ENCODE measurements at places on chromosomes 3 and 15.

GRCh38 chr3:114411811-114412803, 118.3 kb downstream of the TIGIT start:
- DNase-seq: peak; percentile 87
- no peaks in the 10 kb centered on the region for H3K36me3 ChIP-seq
- H3K27ac ChIP-seq: 0 out of 2 replicates have a peak overlapping the region, but pooled peaks have one; percentile 32
- no peak overlapping the region for H3K4me3 ChIP-seq
- no peaks in the 10 kb centered on the region for H3K27me3 ChIP-seq
- peaks cover 16% of the 10 kb centered on the region for H3K4me1 ChIP-seq

DNA sequence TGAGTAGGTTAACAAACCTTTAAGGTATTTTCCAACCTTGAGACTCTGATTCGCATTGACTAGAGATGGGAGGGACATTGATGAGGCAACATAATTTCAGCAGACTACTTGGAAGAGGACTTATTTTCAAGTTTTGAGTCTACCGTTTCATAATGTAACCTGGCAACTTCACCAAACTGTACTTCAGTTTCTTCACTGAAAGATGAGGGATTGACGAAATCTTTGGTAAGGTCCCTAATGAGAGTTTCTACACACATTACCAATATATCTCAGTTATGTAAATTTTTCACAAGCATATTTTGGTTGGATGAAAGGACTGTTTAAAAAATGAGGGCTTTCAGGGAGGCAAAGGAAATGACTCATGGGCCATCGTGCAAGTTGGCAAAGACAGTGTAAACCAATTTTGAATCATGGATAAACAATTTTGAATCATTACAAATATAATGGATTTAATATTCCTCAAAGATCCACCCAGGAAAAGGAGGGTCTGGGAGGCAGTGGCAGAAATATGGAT, 28.7 kb upstream of the SEMA6D start:
- no peaks in the 10 kb centered on the region for H3K36me3 ChIP-seq
- peak; percentile 83 for DNase-seq
- H3K27ac ChIP-seq: no peak overlapping the region
- H3K4me3 ChIP-seq: no peak overlapping the region
- H3K27me3 ChIP-seq: no peaks in the 10 kb centered on the region

- H3K4me1 ChIP-seq: no peaks in the 10 kb centered on the region
- no peak overlapping the region for H3K4me3 ChIP-seq
- H3K27me3 ChIP-seq: no peaks in the 10 kb centered on the region
- H3K36me3 ChIP-seq: no peaks in the 10 kb centered on the region
These were observed 30.4 kb downstream of the EIF1B start for GRCh38 chr3:40339871-40340270.

- no peak overlapping the region for H3K27ac ChIP-seq
- H3K4me1 ChIP-seq: no peaks in the 10 kb centered on the region
- DNase-seq: no peak
- H3K4me3 ChIP-seq: no peak overlapping the region
- H3K27me3 ChIP-seq: peaks cover 66% of the 10 kb centered on the region
- H3K36me3 ChIP-seq: no peaks in the 10 kb centered on the region
These were observed 66.3 kb upstream of the POLG start for GRCh38 chr15:89400782-89401545.

DNA sequence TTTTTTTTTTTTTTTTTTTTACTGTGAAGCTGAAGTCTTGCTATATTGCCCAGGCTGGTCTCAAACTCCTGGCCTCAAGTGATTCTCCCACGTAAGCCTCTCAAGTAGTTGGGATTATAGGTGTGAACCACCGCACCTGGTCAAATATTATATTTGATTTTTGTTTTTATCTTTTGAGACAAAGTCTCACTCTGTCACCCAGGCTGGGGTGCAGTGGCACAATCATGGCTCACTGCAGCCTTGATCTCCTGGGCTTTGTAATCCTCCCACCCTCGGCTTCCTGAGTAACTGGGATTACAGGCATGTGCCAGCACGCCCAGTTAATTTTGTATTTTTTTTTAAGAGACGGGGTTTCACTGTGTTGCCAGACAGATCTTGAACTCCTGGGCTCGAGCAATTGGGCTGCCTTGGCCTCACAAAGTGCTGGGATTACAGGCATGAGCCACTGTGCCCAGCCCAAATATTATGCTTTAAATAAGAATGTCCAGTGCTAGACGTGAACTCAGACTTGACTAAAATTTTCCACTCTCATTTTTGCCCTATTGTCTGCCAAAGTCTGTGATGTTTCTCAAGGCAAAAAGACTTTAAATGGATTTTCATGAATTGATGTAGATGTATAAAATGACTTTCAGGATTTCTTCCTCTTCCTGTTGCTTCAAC, 33.4 kb upstream of the CRBN start:
- H3K4me1 ChIP-seq: no peaks in the 10 kb centered on the region
- no peaks in the 10 kb centered on the region for H3K27me3 ChIP-seq
- H3K36me3 ChIP-seq: no peaks in the 10 kb centered on the region
- H3K27ac ChIP-seq: no peak overlapping the region

DNA sequence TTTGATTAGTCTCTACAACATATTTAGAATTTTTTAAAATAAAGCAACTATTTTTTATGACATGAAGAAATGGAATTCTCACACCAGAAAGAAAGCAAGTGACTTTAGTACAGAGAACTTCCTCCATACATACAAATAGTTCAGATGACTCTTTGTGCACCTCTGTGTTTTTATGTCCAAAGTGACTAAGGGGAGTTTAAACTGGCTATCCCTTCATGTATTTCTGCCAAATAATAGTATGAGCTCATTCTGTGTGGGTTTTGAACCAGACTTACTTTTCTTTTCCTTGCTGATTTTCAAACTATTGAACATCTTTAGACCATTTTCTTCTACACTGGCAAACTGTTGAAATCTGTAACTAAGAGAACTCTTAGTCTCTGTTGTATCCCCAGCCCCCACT, 196.3 kb downstream of the EPHA3 start:
- no peaks in the 10 kb centered on the region for H3K27me3 ChIP-seq
- H3K36me3 ChIP-seq: no peaks in the 10 kb centered on the region
- H3K4me1 ChIP-seq: no peaks in the 10 kb centered on the region
- DNase-seq: peak; percentile 44

- DNase-seq: peak; percentile 81
- H3K4me3 ChIP-seq: no peak overlapping the region
- H3K36me3 ChIP-seq: no peaks in the 10 kb centered on the region
- no peaks in the 10 kb centered on the region for H3K4me1 ChIP-seq
- H3K27me3 ChIP-seq: no peaks in the 10 kb centered on the region
These were observed 4.0 kb downstream of the DIPK2A start for GRCh38 chr3:143975554-143976152.

DNA sequence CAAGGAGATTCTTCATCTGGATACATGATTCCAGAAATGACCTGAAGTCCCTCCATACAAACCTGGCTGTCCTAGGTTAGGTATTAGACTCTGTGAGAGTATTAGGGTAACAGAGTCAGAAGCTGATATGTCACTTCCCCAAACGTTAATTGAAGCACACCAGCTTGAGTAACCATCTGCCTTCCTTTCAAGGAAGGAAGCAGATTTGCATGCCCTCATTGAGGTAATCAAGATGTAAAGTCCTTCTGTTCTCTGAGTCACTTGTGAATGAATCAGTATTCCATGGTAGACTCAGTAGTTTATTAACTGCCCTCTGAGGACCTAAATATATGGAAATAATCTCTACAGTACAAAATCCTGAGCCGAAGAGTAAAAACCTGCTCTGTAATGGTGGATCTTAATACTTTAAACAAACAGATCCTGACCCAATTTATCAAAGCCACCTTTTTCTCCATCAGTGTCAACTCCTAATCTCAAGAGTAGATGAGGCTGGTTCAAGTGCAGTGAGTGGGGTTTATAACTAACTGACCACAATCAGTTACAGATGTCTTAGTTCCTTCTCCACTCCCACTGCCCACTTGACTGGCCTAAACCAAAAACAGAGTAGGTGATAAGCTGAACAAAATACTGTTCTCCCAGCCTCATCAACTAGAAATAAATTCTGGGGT, 246.2 kb upstream of the CHRM5 start:
- no peaks in the 10 kb centered on the region for H3K4me1 ChIP-seq
- no peak overlapping the region for H3K27ac ChIP-seq
- no peak overlapping the region for H3K4me3 ChIP-seq
- no peaks in the 10 kb centered on the region for H3K27me3 ChIP-seq

GRCh38 chr3:177435301-177435700, 238.0 kb upstream of the TBL1XR1 start:
- H3K4me3 ChIP-seq: no peak overlapping the region
- H3K27ac ChIP-seq: no peak overlapping the region
- no peak for DNase-seq
- no peaks in the 10 kb centered on the region for H3K36me3 ChIP-seq
- H3K27me3 ChIP-seq: no peaks in the 10 kb centered on the region
- peaks cover 6% of the 10 kb centered on the region for H3K4me1 ChIP-seq

GRCh38 chr3:161927131-161927530, 430.5 kb downstream of the OTOL1 start:
- H3K4me1 ChIP-seq: no peaks in the 10 kb centered on the region
- no peak overlapping the region for H3K27ac ChIP-seq
- no peaks in the 10 kb centered on the region for H3K36me3 ChIP-seq

- no peaks in the 10 kb centered on the region for H3K36me3 ChIP-seq
- DNase-seq: no peak
- peaks cover 6% of the 10 kb centered on the region for H3K4me1 ChIP-seq
- H3K4me3 ChIP-seq: no peak overlapping the region
These were observed 22.9 kb upstream of the HRH1 start for GRCh38 chr3:11131371-11131770.

GRCh38 chr3:143307613-143308183, 188.1 kb downstream of the CHST2 start:
- H3K27ac ChIP-seq: no peak overlapping the region
- peak; percentile 76 for DNase-seq
- no peaks in the 10 kb centered on the region for H3K27me3 ChIP-seq
- H3K36me3 ChIP-seq: no peaks in the 10 kb centered on the region
- H3K4me3 ChIP-seq: no peak overlapping the region
- H3K4me1 ChIP-seq: peaks cover 3% of the 10 kb centered on the region

Measured in IMR-90 (cell line).